Hindlimb muscle (tissue), 1 donor: ENCODE measurements at places on chromosomes 16 and 17.

DNA sequence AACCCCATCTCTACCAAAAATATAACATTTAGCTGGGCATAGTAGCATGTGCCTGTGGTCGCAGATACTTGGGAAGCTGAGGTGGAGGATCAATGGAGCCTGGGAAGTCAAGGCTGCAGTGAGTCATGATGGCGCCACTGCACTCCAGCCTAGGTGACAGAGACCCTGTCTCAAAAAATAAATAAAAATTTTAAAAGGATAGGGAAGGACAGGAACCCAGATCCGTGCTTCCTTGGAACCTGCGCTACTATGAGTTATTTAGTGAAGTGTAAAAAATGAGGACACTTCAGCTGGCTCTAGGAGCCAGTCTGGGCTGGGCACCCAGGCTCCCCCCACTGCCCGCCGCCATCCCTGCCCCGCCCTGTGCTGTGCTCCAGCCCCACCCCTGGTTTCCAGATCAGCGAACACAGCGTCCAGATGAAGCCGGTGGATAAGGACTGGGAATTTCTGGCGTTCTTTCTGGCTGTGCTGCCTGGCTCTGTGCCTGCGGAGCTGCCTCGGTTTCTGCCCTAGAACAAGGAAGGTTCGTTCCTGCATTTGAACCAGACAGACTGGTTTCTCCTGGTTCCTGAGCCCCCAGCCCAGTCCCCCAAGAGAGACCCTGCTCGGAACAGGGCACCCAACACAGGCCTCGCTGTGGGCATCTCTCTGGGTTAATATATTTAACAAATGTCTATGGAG, 18.5 kb downstream of the PLLP start:
- DNase-seq = no peak

- DNase-seq = no peak
Observed at GRCh38 chr16:11670171-11671131, 2.2 kb downstream of the SNN start.

DNA sequence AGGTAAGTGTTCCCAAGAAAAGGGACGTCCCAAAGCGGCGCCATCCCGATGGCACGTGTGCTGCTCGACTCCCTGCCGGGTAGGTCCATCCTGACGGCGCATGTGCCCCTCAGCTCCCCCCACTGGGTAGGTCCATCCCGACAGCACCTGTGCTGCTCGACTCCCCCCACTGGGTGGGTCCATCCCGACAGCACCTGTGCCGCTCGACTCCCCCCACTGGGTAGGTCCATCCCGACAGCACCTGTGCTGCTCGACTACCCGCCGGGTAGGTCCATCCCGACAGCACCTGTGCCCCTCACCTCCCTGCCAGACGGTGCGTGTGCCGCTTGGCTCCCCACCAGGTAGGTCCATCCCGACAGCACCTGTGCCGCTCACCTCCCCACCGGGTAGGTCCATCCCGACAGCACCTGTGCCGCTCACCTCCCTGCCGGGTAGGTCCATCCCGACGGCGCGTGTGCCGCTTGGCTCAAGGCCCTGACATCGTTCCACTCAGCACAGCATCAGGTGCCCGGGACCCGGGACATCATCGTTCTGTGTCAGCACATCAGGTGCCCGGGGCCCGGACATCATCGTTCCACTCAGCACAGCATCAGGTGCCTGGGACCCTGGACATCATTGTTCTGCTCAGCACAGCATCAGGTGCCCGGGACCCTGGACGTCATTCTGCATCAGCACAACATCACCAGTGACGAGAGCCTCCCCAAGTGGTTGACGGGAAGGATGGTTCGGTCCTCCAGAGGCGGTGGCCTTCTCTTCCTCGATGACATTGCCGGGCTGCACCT, 5.7 kb upstream of the FN3K start:
- DNase-seq = no peak

GRCh38 chr16:86133377-86133776, 234.4 kb downstream of the IRF8 start:
- DNase-seq = no peak
